ENCODE measurements at places on chromosomes 7 and 10.
A peak's percentile ranks its signal among the peaks of the same experiment; 100 is the strongest.

GRCh38 chr7:41104631-41105030 lies 598.3 kb downstream of the INHBA start:
- no peak for DNase-seq

DNA sequence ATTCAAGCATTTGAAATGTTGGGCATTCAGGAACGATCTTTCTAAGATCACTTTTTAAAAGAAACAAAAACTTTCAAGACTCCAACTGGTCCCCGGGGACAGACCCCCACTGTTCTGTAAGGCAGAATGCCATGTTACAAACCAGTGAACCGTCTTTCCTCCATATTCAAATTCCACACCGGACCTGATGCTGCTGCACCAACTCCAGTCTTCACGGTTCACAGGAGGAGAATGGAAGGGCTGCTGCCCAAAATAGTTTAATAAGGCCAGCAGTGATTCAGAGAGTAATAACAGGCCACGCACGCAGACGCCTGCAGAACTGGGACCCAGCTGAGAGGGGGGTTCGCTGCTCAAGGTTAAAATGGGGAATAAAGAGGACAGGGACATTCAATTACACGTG lies 47.2 kb downstream of the OSBPL3 start:
- DNase-seq: no peak

DNA sequence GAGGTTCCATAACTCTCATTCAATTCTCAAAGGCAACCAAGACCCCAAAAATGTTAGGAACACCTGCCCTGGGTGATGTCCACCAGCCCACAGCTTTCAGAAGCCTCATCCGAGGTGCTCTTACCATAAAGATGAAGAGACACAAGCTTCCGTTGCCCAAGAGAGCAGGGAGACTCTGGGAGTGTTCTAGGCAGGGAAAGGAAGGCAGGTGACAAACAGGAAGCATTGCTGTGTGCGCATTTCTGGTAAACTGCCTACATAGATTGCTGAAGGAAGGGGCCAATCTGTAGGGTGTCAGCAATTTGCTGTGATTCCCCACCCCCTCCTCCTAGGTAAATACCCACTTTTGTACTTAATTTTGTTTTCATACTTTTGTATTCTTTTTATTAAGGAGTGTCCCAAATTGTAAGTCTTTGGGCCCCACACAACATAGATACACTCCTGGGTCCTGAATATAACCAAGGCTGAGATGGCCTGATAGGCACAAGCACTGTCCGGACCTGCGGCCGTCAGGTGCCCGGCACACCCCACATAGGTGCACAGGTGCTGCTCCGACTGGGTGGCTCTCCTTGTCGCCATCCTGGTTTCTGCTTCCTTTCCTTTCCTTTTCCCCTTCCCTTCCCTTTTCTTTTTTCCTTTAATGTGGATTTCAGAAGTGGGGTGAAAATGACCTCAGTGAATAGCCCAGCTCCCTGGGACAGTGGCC lies 51.4 kb upstream of the SMNDC1 start:
- DNase-seq: no peak

DNA sequence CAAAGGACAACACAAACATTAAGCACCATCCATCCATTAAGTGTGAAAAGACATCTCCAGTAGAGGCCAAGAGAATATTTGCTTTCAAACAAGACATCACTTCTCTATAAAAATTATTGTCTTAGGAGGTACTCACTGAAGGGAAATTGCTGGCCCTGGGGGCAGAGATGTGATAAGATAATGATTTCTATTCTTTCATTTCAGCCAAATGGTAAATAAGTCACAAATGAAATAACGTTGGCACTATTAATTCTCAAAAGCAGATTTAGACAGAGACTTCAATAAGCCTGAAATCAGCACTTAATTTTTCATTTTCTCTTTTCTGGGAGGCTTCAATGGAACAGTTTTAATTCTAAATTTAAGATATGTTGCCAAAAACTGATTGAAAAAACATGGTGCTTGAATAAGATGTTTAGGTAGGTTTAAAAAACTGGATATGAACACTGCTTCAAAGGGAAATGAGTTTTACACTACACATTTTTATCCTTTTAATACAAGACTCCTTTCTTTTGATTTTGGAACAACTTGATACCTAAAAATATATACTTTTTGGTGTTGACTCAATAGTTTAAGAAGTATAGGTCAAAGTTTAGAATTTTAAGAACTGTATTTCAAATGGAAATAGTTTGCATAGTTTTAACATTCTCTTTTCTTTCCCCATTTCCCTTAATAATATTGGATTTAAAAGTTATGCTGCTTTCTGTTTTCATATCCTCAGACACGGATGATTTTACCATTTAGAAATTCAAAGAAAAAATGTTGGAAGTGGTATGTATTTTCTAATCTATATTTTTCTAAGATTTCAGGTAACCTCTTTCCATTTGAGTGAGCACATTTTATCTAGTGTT lies 204.0 kb downstream of the AHR start:
- no peak for DNase-seq

DNA sequence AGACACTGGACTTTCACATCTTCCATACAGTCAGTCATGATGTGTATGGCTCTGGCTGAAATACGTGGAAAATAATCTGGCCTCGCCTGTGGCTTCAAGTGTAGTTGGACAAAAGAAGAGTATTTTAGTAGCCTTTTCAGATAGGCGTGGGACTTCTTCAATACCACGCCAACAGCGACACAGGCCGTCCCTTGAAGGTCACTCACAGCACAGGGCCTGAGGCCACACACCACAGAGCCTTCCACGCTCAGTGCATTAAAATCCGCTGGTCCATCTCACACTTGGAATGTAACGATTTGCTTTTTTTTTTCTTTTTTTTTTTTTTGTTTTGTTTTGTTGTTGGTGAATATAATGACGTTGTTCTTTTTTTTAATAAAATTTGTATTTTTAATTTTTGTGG lies 51.8 kb upstream of the SUN1 start:
- DNase-seq: no peak

- DNase-seq: no peak
Observed at GRCh38 chr10:74859546-74859945, 33.1 kb downstream of the KAT6B start.

DNA sequence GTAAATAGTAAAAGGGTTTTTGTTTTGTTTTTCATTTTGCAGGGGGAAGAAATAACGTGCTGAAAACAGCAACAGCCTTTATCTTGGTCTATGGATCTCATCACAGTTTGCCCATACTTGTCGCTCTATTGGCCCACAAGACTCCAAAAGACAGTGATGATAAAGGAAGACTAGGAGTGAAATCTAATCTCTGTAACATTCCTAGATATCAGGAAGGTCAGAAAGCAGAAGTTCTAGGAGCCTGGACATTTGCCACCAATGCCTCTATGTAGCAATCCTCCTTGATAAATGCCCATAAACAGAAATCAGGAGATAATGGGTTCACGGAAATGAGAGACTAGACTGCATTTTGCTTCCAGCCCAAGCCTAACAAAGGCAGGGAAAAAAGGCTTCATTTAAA lies 8.9 kb downstream of the CUBN start:
- DNase-seq: no peak

GRCh38 chr10:5776136-5776880 lies 36.9 kb downstream of the GDI2 start:
- no peak for DNase-seq

DNA sequence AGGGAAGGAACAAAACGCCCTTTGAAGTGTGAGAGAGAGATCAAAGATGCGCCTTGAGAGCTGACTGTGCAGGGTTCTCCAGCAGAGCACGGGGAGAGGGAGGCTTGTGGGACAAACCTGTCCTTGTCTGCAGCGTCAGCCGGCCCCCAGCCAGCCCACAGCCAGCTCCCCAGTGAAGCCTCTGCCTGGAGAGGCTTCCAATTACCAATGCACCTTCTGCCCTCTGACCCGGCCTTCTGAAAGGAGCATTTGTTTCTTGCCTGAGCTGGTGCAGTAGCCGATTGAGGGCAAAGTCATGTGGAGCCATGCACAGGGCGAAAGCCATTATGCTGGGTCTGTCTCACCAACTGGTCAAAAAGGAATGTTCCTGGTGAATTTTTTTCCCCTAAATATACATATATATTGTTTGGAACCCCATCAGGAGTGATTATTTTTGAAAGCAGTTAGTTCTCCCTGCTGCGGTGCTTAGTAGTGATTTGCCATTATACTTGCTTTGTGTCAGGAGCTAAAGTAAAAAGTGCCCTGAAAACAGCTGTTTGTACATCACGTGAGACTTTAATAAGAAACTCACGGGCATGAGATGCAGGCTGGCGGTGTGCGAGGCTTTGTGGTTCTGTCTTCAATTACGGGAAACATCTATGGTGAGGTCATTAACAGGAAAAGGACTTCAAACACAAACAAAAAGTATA lies 268.6 kb downstream of the KLF6 start:
- no peak for DNase-seq

DNA sequence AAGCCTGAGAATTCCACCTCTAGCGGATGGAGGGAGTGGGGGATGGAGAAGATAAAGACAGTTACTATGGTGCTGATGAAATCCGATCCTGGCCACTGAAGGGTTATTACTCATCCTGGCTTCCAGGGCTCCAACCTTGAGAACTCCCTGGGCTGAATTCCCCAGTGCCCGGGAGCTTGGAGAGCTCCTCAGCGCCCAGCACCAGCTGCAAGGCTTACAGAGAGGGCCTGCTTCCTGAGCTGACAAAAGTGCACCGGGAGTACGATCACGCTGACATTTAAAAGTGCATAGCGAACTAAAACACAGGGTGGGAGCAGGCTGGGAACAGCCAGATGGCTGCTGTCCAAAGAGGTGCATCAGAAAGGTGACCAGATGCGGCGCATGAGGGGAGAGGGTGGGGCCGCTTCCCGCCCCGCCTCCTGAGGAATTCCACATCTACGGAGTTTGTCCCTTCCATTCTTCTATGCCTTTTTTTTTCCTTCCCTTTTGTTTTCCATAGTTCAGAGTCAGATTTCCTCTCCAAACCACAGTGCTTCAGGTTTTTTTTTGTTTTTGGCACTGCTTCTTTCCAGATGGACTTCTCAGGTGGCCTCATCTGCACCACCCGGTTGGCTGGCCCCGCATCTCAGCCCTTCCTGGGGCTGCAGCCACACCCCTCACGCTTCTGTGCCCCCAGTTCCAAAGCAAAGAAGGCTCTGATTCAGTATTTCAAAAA lies 62.4 kb upstream of the MKRN1 start:
- peak; percentile 64 for DNase-seq
